ENCODE measurements at places on chromosomes 5 and 9.

GRCh38 chr5:173962436-173962972 is 26.5 kb upstream of the C5orf47 start:
- no peak for DNase-seq

DNA sequence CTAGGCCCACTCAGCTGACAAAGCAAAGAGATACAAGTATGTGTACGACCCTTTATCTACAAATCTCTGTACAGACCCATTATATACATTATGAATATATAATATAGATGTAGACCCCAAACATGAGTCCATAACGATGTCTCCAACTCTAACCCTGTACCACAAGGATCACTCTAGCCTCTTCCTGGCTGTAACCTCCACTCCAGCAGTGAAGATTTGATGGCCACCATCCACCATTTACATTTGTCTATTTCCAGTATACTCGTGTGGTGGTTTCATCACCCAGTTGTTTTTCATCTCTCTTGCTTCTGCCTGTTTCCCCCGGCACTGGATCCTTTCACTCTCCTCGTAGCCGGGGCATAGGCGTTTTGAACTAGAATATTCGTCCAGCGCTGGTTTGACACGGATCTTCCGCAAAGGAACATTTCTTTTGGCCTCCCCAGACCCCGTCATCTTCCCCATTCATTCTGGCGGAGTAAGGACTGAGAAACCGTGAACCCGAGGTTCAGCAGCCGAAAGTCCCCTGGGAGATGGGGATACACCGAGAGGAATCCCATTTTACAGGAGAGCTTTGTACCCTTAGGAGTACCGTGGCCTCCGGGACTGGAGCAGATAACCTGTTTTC is 828 bp upstream of the TRIO start:
- no peak for DNase-seq

DNA sequence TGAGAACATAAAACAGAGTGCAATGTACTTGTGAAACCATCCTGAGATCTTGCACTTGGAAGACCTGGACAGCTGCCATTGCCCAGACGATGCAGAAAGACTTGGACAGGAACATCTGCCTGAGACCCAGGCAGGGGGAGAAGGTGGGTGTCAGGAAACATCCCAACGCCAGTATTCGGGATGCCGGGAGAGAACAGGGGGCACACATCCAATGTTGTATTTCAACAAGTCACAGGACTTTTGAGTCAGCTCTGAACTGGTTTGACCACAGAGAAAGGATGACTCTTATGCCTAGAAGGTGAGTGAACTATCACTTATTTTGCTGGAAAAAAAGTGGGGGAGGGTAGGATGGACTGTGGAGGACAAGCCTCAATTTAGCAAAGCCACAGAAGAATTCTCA is 124.6 kb downstream of the ROR2 start:
- no peak for DNase-seq

- peak; percentile 20 for DNase-seq
Measured at GRCh38 chr9:90774682-90775081, 26.9 kb upstream of the SYK start.

DNA sequence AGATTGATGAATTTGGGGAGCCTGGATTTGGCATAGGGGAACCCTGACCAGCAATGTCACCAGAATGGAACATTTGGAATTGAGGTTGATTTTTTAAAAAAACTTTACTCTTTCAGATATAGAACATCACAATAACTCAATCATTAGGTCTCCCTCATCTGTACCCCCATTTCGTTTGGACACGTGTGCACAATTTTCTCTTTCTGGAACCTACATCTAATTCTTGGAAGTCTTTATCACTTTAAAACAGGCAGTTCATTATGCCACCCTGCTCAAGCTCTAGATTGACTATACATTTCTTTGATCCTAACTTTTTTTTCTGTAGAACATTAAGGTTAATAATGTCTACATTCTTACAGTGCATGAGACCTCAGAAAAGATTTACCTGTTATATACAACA is 3.7 kb upstream of the SSBP2 start:
- no peak for DNase-seq

GRCh38 chr5:109529987-109530386 is 120.2 kb upstream of the PJA2 start:
- no peak for DNase-seq

GRCh38 chr5:115168829-115169486 is 750 bp downstream of the TRIM36 start:
- peak; percentile 44 for DNase-seq

GRCh38 chr5:172504701-172505402 is 50.5 kb upstream of the SH3PXD2B start:
- no peak for DNase-seq

DNA sequence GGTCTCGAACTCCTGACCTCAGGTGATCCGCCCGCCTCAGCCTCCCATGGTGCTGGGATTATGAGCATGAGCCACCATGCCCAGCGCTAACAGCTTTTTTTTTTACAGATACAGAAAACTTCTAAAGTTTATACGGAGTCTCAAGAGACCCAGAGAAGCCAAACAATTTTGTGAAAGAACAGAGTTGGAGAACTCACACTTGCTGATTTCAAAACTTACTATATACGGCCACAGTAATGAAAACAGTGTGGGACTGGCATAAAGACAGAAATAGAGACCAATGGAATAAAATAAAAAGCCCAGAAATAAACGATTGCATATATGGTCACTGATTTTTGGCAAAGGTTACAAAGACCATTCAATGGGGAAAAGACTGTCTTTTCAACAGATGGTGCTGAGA is 85.6 kb upstream of the CACNA1B start:
- no peak for DNase-seq

GRCh38 chr5:139251281-139251687 is 42.3 kb upstream of the MATR3 start:
- DNase-seq: peak; percentile 83

GRCh38 chr9:78050421-78050820 is 18.8 kb upstream of the GNAQ start:
- DNase-seq: no peak

DNA sequence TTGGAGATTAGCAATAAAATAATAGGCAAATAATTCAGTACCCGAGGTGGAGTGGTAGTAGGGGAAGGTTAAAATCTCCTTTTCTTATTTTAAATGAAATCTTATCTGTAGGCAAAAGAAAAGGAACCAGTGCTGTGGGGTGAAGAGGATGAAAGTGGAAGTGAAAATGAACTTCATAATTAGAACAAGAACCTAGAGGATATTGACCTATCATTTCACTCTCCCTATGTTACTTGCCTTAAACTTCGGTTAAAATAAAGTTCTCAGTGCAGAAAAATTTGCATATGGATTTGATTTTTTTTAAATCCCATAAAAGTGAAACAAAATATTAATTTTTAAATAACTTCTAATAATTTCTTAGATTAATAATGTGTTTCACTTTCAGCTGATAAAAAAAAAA is 1094.9 kb upstream of the C9orf72 start:
- DNase-seq: peak; percentile 5

- DNase-seq: no peak
Measured at GRCh38 chr9:92097997-92098482, 17.2 kb downstream of the SPTLC1 start.

GRCh38 chr5:124173386-124173785 is 573.1 kb downstream of the ZNF608 start:
- DNase-seq: no peak

DNA sequence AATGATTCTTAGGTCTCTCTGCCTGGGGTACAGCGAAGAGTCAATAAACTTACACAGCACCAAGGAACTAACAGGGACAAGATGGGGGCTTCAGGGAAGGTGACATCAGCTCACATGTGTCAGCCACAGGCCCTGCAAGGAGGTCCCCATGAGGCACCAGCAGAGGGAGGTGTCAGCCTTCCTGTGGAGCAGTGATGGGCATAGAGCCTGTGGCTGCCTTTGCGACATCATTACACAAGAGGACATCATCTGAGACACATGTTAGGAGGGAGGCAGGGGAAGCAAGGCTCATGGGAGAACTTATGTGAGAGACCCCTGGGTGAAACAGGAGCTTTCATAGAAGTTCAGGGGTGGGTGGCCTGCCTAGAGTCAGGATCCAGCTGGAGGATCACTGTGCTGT is 389.6 kb downstream of the SEMA5A start:
- DNase-seq: peak; percentile 21

DNA sequence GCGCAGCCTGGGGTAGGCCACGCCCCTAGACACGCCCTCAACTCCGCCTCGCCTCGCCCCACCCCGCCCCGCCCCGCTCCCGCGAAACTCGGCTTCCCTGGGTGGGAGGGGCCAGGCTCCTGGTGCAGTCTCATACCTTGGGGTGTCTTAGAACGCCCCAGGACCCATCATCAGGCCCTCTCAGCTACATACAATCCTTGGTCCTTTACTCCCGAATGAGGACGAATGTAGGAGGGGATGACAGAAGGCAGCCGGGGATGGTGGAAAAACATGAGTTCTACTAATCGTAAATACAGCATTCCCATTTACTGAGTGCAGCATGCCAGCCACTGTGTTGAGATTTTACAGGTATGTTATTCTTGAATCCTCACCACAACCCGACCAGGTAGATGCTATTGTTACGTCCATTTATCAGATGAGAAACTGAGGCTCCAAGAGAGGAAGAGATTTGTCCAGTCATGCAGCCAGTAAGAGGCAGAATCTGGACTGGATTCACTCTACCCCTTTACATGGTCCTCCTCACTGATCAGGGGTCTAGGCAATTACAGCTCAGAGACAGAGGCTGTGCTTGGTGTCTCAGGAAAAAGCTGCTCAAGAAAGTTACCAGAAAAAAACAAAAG is 6.8 kb downstream of the SH2D3C start:
- DNase-seq: no peak

- DNase-seq: peak; percentile 27
Measured at GRCh38 chr9:86324308-86324707, 29.9 kb downstream of the TUT7 start.

- peak; percentile 77 for DNase-seq
Measured at GRCh38 chr9:98074115-98074990, 17.8 kb downstream of the NANS start.

DNA sequence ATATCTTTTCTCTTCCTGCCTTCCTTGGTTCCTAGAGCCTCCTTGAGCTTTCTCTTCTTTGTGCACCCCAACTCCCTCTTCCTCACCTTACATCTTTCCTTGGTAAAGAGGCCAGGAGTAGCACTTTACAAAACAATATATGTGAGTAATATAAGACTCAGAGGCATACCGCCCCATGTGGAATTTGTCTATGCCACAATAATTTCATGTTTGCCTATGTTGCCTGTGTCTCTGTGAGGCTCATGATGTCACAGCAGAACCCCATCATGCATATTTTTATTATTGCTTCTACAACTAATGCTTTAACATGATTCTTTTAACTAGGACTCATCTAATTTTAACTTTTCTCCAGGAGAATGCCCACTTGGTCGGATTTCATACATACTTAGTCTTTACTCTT is 15.0 kb upstream of the LVRN start:
- no peak for DNase-seq

- DNase-seq: peak; percentile 10
Measured at GRCh38 chr5:160799184-160799583, 52.8 kb downstream of the ATP10B start.

DNA sequence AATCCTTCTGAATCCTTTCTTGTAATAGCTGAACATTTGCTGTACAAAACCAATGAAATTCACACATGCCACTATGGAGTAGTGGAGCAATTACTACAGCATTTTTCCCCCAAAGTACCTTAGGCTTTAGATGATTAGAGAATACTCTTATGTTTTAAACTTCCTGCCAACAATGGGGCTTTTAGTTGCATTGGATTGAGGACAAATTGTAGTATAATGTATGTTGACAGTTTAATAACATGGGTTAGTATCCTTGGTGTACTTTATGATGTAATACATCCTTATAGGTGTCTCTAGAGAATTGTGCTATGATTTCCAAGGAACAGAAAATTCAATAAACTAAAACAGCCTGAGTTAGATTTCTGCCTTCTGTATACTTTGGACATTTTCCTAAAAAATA is 422.7 kb upstream of the GRAMD2B start:
- DNase-seq: no peak

DNA sequence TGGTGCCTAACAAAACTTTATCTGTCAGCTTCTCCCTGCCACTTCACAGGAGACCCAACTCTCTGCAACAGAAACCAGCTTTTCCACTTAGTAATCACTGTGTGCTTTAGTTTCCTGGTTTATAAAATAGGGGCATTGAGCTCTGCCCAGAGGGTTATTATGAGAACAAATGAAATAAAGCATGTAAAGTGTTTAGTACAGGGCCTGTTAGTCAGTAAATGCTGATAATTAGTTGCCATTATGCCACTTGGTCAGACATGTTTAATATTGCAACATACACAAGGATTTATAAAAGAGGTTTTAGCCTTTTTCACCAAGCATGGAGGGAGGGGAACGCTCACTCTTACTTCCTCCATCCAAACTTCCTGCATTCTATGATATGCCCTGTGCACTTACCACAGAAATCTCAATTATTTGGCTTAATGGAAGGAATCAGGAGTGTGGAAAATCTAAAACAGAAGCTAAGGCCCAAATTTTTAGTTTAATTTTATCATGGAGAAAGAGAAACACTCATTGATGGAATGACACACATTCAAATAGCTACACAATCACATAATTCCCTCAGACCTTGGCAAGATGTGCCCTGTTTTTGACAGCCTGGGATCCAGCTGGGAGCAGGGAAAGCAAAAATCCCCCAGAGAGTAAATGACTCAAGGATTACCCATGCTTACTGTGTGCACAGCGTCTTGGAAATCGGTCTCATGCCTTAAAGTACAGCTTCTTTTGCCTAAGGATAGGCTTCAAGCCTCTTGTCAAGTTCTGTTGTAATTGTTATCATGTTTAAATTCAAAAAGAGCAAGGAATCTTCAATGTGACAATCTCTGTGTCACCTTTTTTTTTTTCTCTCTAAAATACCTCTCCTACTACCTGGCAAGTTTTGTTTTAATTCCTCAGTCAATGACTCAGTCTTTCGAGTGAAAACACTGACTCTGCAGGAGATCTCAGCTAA is 34.0 kb downstream of the ZNF474 start:
- DNase-seq: no peak

- no peak for DNase-seq
Measured at GRCh38 chr5:5018578-5018970, 121.6 kb upstream of the ADAMTS16 start.

GRCh38 chr5:83583859-83584258 is 112.3 kb downstream of the VCAN start:
- DNase-seq: no peak

DNA sequence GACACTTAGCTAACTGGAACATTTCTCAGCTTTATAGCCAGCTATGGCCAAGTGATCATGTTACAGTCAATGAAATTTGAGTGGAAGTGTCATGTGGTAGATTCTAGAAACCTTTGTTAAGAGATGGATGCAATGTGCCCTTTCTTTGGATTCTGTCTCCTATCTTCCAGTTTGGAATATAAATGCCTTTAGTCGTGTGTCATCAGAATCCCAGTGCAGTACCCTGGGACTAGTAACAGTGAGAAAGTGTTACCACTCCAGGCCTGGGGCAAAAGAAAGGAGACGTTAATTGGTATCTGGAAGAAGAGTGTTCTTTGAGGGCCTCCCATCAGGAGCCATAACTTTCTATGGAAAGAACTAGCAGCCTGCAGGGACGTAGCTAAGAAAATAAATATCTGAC is 149.6 kb downstream of the SNX18 start:
- DNase-seq: no peak

DNA sequence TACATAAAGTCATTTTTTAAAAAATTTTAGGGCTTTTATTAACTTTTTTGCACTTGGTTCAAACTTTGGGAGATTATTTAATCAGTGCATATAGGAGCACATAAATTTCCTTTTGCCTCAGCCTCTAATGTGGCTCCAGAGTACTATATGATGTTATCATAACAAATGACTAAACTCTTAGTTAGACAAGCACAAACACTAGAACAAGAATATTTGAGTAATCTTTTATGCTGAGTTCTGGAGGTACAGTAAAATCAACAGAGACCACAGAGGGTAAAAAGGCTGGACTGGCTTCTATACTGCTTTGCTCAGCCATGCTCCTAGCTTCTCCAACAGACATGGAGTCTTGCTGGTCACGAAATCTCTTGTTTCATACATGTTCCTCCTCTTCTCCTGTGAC is 52.5 kb upstream of the SGCD start:
- DNase-seq: no peak
